Activated naive CD4-positive, alpha-beta T cell treated with anti-CD3 and anti-CD28 coated beads, Interleukin-2, amount 10 ng/mL, durations not matched to agents 7 days and 5 days (primary cell): ENCODE measurements at places on chromosomes 16 and 17.

DNA sequence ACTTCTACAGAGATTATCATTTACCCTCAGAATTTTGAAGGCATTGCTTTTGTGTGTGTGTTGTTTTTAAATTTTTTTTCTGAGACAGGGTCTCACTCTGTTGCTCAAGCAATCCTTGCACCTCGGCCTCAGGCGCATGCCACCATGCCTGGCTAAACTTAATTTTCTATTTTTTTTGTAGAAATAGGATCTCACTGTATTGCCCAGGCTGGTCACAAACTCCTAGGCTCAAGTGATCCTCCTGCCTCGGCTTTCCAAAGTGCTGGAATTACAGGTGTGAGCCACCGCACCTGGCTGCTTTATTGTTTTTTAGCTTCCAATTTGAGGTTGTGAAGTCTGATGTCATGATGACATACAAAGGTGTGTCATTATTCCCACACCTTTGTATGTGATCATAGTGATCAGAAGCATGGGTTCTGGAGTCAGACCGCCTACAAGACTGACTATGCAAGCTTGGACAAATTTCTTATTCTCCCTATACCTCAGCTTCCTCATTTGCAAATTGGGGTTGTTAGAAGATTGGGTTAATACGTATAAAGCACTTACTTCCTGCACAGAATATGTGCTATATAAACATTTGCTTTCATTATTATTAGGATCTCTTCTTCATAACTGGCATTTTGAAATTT, 5.8 kb downstream of the SEPHS2 start:
- H3K36me3 ChIP-seq: peaks cover 18% of the 10 kb centered on the region
- no peak for DNase-seq
- peaks cover 26% of the 10 kb centered on the region for H3K4me1 ChIP-seq
- H3K27me3 ChIP-seq: peaks cover 4% of the 10 kb centered on the region
- H3K27ac ChIP-seq: no peak overlapping the region

DNA sequence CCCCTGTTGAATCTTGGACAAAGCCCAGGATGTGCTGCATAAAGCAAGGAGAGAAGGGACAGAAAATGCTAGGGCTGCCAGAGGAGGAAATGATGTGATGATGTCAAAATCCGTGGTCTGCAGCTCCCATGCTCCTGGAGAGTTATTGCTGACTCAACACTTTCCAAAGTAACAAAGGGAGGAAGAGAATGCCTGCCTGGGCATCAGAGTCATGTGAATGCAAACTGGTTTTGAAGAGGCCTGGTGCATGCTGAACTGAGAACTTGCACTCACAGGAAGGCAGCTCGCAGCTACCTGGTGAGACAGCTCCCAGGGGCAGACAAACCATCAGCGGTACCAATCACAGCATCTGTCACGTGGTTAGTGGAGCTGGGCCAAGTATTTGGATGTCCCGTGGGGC, 2.8 kb downstream of the MARVELD3 start:
- H3K4me1 ChIP-seq: peaks cover 2% of the 10 kb centered on the region
- no peak for DNase-seq
- H3K27ac ChIP-seq: no peak overlapping the region
- H3K27me3 ChIP-seq: peaks cover 4% of the 10 kb centered on the region
- H3K4me3 ChIP-seq: no peak overlapping the region

GRCh38 chr16:66656547-66656946, 40.0 kb downstream of the CMTM4 start:
- no peak overlapping the region for H3K4me3 ChIP-seq
- no peak overlapping the region for H3K27ac ChIP-seq
- no peak for DNase-seq
- H3K36me3 ChIP-seq: no peaks in the 10 kb centered on the region

DNA sequence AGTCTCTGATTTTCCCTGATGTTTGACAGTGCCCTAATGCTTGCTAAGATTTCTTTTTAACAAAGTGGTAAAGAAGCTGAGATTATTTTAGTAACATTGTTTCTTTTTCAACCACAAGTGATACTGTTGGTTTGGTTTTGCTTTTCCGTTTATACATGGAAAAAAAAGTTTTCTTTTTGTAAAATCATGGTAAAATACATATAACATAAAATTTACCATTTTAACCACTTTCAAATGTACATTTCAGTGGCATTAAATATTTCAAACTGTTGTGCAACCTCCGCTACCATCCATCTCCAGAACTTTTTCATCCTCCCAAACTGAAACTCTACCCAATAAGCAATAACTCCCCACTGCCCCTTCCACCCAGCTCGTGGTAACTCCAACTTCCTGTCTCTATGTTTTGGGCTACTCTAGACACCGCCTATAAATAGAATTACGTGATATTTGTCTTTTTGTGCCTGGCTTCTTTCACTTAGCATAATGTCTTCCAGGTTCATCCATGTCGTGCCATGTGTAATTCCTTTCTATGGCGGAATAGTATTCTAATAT, 4.6 kb downstream of the CIITA start:
- H3K36me3 ChIP-seq: peaks cover 23% of the 10 kb centered on the region
- DNase-seq: peak; percentile 46
- peaks cover 65% of the 10 kb centered on the region for H3K4me1 ChIP-seq
- peak overlapping the region; percentile 50 for H3K4me3 ChIP-seq
- H3K27me3 ChIP-seq: peaks cover 64% of the 10 kb centered on the region
- peak overlapping the region; percentile 82 for H3K27ac ChIP-seq

DNA sequence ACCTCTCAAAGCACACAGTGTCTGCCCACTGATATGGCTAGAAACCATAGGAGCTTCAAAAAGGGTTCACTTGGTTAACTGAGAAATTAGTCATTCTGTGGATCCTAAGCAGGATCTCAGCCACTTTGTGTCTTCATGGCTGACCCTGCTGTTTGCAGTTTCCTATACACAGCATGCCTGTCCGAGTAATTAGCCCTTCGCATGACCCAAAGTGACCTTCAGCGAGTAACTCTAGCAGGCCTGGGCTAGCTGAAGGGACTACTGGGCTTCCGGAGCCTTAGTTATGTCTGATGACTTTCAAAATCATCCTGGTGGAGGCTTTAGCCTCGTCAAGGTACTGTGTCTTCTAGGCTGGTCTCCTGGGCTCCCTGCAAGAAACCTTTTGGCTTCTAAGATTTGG, 28.9 kb upstream of the FBXW10B start:
- peaks cover 18% of the 10 kb centered on the region for H3K4me1 ChIP-seq
- H3K27ac ChIP-seq: no peak overlapping the region
- no peak overlapping the region for H3K4me3 ChIP-seq
- H3K36me3 ChIP-seq: no peaks in the 10 kb centered on the region

DNA sequence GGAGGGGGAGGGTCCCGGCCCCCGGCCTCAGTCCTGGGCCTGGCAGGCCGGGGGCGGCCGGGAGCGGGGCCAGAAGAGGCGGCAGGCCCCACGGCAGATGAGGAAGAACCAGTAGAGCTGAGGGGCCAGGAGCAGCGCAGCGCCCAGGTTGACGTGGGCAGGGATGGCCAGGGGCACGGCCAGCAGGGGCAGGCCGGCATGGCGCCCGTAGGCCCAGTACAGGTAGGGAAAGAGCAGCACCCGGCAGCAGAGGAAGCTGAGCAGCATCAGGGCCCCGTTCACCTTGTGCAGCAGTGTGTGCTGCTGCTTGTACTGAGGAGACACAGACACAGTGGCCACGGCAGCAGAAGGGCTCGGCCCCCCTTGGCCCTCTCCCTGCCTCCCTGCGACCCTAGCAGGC, 2.2 kb downstream of the C16orf92 start:
- H3K4me3 ChIP-seq: no peak overlapping the region
- H3K4me1 ChIP-seq: peaks cover 14% of the 10 kb centered on the region
- DNase-seq: no peak
- H3K27me3 ChIP-seq: peaks cover 85% of the 10 kb centered on the region
- H3K36me3 ChIP-seq: no peaks in the 10 kb centered on the region

GRCh38 chr16:11207646-11208045, 48.4 kb downstream of the SOCS1 start:
- peaks cover 9% of the 10 kb centered on the region for H3K36me3 ChIP-seq
- peaks cover 43% of the 10 kb centered on the region for H3K27me3 ChIP-seq
- no peak overlapping the region for H3K4me3 ChIP-seq
- DNase-seq: no peak
- peaks cover 33% of the 10 kb centered on the region for H3K4me1 ChIP-seq

GRCh38 chr16:20348365-20349185, 3.9 kb downstream of the UMOD start:
- H3K4me3 ChIP-seq: no peak overlapping the region
- H3K4me1 ChIP-seq: no peaks in the 10 kb centered on the region
- H3K36me3 ChIP-seq: no peaks in the 10 kb centered on the region
- DNase-seq: no peak
- H3K27me3 ChIP-seq: no peaks in the 10 kb centered on the region
- H3K27ac ChIP-seq: no peak overlapping the region

- H3K36me3 ChIP-seq: peaks cover 32% of the 10 kb centered on the region
- peak overlapping the region; percentile 33 for H3K27ac ChIP-seq
- H3K27me3 ChIP-seq: no peaks in the 10 kb centered on the region
- H3K4me1 ChIP-seq: peaks cover 82% of the 10 kb centered on the region
Observed at GRCh38 chr17:78353834-78354233, 6.0 kb downstream of the SOCS3 start.

- H3K27me3 ChIP-seq: no peaks in the 10 kb centered on the region
- no peaks in the 10 kb centered on the region for H3K4me1 ChIP-seq
- H3K4me3 ChIP-seq: no peak overlapping the region
- peaks cover 49% of the 10 kb centered on the region for H3K36me3 ChIP-seq
- DNase-seq: no peak
Observed at GRCh38 chr16:89269805-89270665, 52.5 kb downstream of the ZNF778 start.

- no peak for DNase-seq
- no peak overlapping the region for H3K4me3 ChIP-seq
- H3K27ac ChIP-seq: no peak overlapping the region
- H3K27me3 ChIP-seq: no peaks in the 10 kb centered on the region
- H3K4me1 ChIP-seq: no peaks in the 10 kb centered on the region
Observed at GRCh38 chr16:26316683-26317464, 625.1 kb downstream of the HS3ST4 start.

GRCh38 chr16:11201498-11202259, 54.3 kb downstream of the SOCS1 start:
- H3K4me1 ChIP-seq: peaks cover 63% of the 10 kb centered on the region
- H3K27me3 ChIP-seq: peaks cover 41% of the 10 kb centered on the region
- H3K27ac ChIP-seq: no peak overlapping the region

DNA sequence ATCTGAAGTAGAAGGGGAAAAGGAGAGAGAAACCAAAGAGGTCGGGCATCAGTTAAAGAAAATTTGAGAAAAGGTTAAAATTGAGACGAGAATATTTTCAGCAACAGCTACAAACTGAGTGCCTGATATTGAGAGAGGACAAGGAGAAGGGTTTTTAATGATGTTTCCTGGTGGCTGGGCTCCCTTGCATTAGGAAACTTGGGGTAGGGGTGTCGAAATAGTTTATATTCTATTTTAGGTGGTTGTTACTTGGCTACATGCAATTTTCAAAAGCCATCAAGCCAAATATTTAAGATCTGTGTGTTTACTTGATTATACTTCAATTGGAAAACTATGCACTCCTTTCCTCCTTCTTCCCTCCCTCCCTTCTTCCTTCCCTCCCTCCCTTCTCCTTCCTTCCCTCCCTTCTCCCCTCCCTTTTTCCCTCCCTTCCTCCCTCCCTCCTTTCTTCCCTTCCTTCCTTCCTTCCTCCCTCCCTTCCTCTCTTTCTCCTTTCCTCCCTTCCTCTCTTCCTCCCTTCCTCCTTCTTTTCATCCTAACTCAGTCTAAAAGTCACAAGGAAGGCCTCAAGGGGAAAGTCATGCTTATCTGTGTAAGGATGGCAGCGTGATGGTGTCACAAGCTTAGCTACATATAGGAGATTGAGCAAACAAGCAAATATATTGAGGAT, 1.8 kb upstream of the APOH start:
- H3K4me1 ChIP-seq: no peaks in the 10 kb centered on the region
- H3K4me3 ChIP-seq: no peak overlapping the region
- H3K36me3 ChIP-seq: no peaks in the 10 kb centered on the region
- H3K27me3 ChIP-seq: no peaks in the 10 kb centered on the region

GRCh38 chr16:55057866-55058265, 127.2 kb downstream of the IRX5 start:
- H3K4me3 ChIP-seq: no peak overlapping the region
- H3K27ac ChIP-seq: no peak overlapping the region
- H3K27me3 ChIP-seq: peaks cover 41% of the 10 kb centered on the region
- no peak for DNase-seq

GRCh38 chr17:65000798-65001197, 55.7 kb downstream of the GNA13 start:
- no peak overlapping the region for H3K4me3 ChIP-seq
- no peaks in the 10 kb centered on the region for H3K36me3 ChIP-seq
- peaks cover 25% of the 10 kb centered on the region for H3K27me3 ChIP-seq
- H3K27ac ChIP-seq: no peak overlapping the region
- no peak for DNase-seq

DNA sequence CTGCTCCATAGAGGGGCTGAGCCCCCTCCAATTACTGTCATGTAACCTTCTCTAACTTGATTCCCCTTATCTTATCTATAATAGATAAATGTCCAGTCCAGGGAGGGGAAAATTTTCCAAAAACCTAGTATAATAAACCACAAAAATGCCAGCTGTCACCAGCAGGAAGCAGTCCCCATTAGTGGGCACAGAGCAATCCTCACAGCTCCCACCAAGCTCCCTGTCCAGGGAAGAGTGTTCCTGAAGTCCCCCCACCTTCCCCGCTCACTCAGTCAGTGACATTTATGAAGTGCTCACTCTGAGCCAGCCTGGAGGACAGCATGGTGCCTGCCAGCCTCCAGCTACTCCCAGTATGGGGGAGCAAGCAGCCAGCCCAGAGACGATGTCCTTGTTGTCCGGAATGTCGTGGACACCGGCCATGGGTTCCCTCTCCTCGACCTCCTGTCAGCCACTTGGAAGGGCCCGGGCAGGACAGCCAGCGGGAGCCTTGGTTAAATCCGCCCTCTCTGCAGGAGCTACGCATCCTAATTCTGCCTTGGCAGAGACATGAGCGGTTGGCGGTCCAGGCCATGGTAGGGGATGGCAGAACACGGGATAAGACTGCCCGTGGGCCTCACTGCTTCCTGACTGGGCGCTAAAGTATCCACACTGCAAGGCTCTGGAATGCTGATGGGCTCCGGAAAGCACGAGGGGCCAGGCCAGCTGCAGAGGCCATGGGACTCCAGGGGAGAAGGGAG, 102.0 kb upstream of the CDH5 start:
- no peak overlapping the region for H3K4me3 ChIP-seq
- H3K27me3 ChIP-seq: peaks cover 38% of the 10 kb centered on the region
- H3K36me3 ChIP-seq: no peaks in the 10 kb centered on the region
- no peaks in the 10 kb centered on the region for H3K4me1 ChIP-seq
- H3K27ac ChIP-seq: no peak overlapping the region
- DNase-seq: no peak

DNA sequence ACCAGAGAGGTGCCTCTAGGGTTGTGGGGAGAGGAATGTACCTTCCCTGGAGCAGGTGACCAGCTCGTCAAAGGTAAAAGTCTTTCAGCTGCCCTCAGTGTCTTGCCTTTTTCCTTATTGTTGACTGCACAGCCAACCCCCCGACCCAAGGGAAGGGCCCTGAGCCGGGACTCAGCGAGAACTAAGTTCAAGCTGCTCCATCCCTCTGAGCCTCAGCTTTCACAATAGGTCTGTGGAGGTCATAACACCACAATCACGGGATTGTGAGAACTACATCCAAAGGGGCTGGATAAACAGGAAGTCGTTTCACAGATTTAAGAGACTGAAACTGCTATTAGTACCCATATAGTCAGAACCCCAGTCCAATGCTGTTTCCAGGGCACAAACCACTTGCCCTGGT, 2.6 kb upstream of the KRT36 start:
- H3K4me3 ChIP-seq: no peak overlapping the region
- H3K4me1 ChIP-seq: peaks cover 10% of the 10 kb centered on the region
- no peak for DNase-seq
- no peaks in the 10 kb centered on the region for H3K36me3 ChIP-seq
